ENCODE measurements at places on chromosomes 5 and 9.

DNA sequence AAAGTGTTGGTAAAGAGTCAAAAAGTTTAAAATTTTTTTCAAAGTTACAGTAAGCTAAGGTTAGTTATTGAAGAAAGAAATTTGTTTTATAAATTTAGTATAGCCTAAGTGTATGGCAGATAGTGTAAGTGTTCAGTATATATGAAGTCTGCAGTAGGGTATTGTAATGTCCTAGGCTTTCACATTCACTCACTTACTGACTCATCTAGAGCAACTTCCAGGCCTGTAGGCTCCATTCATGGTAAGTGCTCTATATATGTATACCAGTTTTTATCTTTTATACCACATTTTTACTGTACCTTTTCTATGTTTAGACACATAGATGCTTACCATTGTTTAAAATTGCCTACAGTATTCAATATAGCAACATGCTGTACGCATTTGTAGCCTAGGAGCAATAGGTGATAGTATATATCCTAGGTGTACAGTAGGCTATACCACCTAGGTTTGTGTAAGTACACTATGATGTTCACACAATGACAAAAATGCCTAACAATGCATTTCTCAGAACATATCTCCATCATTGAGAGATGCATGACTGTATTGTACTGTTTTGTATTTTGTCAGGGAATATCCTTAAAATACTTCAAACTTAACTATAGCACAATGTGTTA lies 38.5 kb downstream of the CYSTM1 start:
- no peak for DNase-seq

DNA sequence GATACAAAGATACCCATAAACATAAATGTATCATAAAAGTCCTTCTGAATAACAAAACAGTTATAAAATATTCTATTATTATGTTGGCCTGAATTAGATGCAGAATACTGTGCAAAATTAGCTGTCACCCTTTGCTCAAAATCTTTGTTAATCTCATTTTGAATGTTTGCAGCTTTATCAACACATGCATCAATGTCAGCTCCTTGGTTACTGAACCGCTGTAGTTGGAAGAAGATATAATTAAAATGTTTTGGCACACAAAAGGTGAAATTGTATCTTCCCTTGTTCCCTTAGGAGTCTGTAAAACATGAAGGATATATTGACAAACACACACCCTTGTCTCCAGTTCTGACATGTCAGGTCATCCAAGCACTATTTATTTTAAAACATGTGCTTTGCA lies 146.3 kb upstream of the POU5F2 start:
- no peak for DNase-seq

DNA sequence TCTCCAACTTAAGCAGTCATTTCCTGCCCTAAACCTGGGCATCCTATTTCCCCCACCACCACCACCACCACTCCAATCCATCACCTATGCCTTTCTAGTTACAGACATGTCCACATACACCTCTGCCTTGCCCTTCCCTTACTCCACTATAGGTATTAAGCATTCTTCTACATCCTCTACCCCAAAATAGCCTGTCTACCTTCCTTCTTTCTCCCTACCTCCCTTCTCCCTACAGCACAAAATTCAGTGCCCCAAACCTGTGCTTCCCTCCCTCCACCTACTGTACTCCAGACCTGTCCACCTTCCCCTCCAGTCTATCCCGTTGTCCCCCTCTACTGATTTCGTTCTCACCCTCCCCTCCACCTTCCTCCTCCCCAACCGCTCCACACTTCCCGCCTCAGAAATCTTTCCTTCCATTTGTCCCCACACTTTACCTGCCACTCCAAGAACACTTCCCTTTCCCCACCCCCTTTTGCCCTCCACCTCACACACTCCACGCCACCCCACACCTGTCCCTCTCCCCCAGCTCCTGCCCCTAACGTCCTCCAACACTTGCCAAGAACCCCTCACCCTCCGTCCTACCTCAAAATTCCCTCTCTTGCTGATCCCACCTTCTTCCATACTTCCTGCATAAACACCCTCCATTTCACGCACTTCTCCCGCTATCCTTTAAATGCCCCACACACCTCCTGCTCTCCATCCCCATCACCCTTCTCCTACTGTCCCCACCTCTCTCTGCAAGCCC lies 1.6 kb downstream of the STRBP start:
- DNase-seq: no peak

DNA sequence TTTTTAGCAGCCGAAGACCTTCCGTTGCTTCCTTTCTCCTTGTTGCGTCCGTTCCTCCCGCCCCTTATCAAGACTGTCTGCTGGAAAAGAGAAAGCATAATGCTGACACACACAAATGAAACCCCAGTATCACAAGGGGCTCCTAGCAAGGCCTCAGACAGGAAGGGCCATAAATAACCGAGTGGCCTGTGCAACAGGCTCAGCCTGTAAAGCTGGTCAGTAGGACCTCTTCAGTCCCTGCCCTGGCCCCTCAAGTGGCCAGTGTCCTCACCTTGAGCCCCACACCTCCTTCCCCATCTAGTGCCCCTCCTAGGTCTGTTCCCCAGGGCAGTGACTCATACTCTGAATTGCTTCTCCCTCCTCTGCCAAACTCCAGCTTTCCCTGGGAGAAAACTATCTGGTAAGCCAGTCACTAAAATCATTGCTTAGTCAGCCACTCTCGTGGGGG lies 174.6 kb upstream of the IL12B start:
- no peak for DNase-seq

DNA sequence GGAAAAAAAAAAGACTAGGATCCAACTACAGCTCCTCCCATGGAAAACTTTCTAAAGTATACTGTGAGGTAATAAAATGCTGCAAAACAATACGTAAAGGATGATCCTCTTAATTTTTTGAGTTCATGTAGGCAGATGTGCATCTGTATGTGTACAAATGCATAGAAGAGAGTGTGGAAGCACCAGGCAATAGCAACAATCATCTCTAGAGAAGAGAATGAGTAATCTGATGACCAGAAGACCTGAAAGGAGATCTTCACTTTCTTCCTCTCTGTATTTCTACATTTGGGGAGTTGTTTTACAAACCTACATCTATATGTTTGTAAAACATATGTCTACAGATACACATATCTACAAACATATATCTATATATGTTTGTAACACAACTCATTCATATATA lies 29.3 kb upstream of the SPDL1 start:
- no peak for DNase-seq

DNA sequence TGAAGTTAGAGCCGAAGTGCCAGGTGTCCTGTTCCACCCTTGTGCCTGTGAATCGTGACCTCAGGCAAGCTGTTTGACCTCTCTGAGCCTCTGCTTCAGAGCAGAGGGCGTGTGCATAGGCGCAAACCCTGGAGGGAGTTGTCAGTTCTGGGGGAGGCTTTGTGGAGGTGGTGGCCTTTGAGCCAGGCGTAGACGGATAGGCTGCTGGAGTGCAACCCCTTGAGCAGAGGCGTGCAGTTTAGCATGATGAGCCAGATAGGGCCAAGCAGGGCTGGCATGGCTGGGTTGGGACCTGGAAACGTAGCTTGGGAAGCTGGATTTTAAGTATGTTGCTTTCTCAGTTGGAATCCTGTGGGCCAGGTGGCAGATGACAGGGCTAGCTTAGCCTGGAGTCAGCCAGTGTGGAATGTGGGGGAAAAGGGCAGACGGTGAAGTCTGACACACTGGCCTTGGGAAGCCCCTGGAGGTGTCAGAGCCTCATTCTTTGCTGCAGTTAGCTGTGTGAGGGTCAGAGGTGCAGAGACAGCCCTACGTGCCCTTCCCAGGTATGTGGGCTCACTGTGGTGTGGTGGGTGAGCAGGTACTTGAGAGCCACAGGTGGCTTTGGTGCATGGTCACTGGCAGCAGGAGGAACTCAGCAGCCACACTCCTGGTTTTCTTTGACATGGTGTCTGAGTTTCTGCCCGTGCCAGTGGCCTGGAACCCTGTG lies 93.4 kb downstream of the DAB2IP start:
- no peak for DNase-seq

DNA sequence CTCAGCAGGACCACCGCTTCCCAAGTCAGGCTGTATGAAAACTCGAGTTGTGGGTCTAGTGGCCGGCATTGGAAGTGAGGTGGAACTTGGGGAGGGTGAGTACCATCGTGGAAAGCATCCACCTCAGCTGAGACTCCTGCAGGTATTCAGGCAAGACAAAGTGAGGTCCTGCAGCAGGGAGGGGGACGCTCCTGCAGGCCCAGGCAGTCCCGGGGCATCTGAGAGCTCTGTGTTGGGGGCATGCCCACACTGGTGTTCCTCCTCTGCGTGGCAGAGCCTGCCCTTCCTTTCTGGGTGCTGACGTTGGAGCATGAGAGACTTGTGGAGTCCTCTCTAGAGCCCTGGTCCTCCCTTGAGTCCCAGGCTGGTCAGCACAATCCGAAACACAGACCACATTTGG lies 187.7 kb downstream of the CACNA1B start:
- no peak for DNase-seq

DNA sequence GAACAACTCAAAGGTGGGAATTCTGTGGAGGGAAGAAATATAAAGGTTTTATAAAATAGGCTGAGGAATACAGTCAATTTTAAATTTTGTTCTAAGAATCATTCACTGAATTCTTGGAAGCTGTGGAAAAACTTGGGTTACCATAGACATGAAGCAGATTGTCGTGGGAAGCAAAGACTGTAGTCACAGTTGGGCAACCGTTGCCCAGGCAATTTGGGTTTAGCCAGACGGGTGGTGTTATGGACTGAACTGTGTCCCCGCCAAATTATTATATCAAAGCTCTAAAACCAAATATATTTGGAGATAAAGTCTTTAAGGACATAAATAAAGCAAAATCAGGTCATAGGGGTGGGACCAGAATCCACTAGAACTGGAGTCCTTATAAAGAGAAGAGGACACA lies 463.7 kb upstream of the CTNND2 start:
- no peak for DNase-seq

DNA sequence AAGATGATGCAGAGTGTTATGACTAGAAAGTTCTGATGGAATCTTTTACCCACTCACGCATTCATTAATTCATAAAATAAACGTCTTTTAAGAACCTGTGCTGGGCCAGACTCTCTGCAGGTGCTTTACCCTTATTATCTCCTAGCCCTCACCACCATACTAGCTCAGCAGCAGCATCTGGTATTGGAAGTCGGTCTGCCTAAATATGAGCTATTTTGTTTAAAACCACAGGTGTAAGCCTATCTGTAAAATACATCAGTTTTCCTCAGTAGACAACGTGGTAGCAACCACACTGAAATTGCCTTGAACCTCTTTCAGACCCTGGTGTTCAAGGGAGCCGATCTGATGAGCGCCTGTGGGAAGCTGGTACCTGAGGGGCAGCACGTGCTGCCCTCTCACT lies 69.4 kb downstream of the PPIC start:
- DNase-seq: no peak

DNA sequence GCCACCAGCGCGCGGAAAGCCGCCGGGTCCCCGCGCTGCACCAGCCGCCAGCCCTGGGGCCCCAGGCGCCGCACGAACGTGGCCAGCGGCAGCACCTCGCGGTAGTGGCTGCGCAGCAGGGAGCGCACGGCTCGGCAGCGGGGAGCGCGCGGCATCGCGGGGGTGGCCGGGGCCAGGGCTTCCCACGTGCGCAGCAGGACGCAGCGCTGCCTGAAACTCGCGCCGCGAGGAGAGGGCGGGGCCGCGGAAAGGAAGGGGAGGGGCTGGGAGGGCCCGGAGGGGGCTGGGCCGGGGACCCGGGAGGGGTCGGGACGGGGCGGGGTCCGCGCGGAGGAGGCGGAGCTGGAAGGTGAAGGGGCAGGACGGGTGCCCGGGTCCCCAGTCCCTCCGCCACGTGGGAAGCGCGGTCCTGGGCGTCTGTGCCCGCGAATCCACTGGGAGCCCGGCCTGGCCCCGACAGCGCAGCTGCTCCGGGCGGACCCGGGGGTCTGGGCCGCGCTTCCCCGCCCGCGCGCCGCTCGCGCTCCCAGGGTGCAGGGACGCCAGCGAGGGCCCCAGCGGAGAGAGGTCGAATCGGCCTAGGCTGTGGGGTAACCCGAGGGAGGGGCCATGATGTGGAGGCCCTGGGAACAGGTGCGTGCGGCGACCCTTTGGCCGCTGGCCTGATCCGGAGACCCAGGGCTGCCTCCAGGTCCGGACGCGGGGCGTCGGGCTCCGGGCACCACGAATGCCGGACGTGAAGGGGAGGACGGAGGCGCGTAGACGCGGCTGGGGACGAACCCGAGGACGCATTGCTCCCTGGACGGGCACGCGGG lies at the start of gene TERT:
TSS of gene TERT (minus strand) at position 234 of the 815 bp plus-strand sequence. CDS start at position 155, 79 bp downstream.
- peak; percentile 81 for DNase-seq

DNA sequence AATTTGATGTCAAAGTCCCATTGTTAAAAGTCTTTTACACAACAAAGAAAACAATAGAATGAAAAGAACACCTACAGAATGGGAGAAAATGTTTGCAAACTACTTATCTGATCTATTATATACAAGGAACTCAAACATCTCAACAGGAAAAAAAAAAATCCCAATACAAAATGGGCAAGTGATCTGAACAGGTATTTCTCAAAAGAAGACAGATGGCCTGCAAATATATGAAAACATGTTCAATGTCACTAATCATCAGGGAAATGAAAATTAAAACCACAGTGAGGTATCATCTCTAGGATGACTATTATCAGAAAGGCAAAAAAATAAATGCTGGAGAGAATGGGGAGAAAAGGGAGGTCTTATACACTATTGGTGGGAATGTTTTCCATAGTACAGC lies 301.8 kb downstream of the ARHGAP26 start:
- DNase-seq: no peak

DNA sequence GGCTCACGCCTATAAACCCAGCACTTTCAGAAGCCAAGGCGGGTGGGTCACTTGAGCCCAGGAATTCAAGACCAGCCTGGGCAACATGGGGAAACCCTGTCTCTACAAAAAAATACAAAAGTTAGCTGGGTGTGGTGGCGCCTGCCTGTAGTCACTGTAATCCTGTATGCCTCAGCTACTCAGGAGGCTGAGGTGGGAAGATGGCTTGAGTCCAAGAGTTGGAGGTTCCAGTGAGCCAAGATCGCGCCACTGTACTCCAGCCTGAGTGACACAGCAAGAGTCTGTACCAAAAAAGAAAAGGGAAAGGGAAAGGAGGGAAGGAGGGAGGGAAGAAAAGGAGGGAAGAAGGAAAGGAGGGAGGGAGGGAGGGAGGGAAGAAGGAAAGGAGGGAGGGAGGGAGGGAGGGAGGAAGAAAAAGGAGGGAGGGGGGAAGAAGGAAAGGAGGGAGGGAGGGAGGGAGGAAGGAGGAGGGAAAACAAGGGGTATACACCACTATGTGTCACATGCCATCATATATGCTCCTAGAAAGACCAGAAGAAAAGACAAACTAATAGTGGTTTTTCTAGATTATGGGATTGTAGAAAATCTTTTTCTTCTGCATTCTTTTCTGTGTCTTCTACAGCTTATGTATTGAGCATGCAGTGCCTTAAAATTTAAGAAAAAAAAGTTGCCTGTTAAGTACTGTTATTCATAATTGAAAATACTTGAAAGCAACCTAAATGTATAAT lies 240.1 kb downstream of the DENND1A start:
- DNase-seq: no peak

GRCh38 chr9:129806061-129806460 lies 3.1 kb downstream of the TOR1B start:
- DNase-seq: no peak

DNA sequence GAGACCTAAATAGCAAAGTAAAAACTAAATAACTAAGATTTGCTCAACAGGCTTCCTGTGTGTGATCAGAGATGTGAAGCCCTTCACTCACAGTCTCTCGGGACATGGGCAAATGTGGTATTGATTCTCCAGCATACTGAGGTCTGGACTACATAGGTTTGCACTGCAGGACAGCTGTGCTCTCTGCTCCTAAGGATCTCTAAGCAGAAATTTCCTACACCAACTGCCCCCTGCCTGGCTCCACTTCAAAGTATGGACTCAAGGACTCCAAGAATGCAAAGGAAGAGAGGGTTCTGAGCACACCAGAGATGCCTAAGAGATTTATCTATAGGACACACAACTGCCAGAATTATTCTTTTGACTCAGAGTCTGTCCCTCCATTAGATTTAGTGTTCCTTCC lies 487.2 kb downstream of the SEMA5A start:
- no peak for DNase-seq

- DNase-seq: no peak
Observed at GRCh38 chr9:129632460-129632859, 6.5 kb downstream of the NTMT1 start.
